Stimulated activated CD8-positive, alpha-beta memory T cell treated with anti-CD3 and anti-CD28 coated beads, Interleukin-7, amount 100 ng/mL, for 1 hour (primary cell): ENCODE measurements at places on chromosomes 7 and 10.

DNA sequence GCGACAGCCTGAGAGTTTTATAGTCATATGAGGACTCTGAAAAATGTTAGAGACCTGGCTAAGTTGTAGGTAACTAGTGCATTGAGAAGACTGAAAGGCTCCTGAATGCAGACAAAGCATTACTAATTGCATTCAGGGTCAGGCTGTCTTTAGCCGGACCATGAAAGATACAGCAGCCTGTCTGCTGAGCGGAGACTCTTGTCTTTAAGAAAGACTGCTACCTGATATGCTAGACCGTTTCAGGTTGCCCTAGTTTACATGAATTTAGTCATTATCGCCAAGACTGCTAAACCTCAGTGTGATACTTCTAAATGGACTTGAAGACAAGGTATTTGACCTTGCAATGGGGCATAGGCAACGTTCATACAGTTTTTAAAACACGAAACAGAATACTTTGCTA lies 81.2 kb downstream of the BMPR1A start:
- DNase-seq: no peak

DNA sequence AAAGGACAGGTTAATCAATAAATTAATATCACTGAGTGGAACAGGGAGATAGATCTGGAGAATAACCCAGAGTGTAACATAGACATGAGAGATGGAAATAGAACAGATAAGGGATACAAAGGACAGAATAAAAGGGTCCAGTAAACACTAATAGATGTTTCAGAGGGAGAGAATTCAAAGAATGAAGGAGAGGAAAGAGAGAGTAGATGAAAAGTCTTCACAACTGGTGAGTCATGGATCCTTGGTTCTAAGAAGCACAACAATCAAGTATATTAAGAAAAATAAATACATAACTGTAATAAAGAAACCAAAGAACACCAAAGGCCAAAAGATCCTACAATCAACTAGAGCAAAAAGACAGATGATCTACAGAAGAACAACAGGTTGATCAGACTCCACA lies 66.3 kb downstream of the BEND7 start:
- no peak for DNase-seq

- DNase-seq: no peak
These were observed 530.9 kb downstream of the PTPRN2 start for GRCh38 chr7:158056761-158057160.

- DNase-seq: no peak
These were observed 1.2 kb upstream of the NOM1 start for GRCh38 chr7:156948361-156948760.

DNA sequence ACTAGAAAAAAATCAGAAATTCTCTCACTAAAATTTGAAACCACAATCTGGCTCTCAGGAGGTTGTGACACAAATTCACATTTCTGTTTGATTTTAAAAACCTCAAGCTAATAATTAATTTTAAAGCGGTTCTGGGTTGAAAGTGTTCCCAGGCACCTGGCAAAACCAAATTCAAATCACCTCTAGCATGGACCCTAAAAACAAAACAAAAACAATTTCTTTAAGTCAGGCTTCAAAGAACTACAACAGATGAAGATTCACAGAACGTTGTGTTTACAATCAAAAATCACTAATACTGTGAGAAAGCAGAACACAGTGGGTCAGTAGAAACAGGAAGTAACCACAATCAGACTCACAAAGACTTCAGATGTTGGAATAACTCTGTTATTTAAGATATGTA lies 7.2 kb upstream of the RELN start:
- DNase-seq: no peak

GRCh38 chr7:103811997-103812396 lies 177.5 kb downstream of the RELN start:
- DNase-seq: no peak

DNA sequence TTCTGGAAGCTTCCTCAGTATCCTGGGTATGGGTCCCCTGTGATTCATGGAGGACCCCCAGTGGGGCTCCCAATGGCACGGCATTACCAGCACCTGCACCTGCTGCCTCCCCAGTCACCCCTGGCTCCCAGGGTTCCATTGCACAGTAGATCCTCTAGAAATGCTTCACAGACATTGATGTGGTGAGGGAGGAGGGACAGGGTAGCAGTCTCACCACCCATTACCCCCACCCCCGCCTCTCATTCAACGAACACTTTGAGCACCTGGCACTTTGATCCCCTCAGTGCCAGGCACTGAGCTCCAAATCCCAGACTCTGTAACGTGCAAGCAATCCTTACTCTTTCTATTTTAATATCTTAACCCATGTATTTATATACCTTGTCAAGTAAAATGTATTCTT lies 26.8 kb upstream of the PSAP start:
- no peak for DNase-seq
